ENCODE measurements at places on chromosomes 16 and 17.
A peak's percentile ranks its signal among the peaks of the same experiment; 100 is the strongest.

- DNase-seq = no peak
These were observed 49.4 kb downstream of the MYH10 start for GRCh38 chr17:8580952-8581658.

GRCh38 chr17:50621574-50622031, 13.1 kb upstream of the ABCC3 start:
- no peak for DNase-seq

- no peak for DNase-seq
These were observed 34.7 kb upstream of the ENPP7 start for GRCh38 chr17:79695797-79696609.

DNA sequence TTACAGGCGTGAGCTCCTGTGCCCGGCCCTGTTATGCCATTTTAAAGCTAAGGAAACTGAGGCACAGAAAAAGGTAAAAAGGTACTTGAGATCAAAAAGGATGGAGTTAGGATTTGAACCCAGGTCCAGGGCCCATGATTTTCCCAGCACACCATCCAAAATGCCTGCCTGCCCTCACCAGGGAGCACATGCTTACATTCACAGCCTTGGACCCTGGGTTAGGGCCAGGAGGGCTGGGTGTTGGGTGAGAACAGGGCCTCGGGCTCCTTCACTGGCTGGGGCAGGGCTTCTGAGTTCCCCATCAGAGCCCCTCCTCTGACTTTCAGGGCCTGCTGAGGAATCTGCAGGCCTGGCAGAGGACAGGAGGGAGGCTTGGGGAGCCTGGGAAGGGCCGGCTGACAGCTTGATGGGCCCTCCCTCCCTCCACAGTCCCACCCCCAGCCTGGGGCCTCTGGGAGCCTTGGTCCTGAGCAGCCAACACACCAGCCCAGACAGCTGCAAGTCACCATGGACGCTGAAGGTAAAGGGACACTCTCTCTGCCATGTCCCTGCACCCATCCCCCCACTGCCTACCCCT, at the start of gene QPRT:
Gene QPRT (plus strand): TSS at position 490 of the 577 bp plus-strand sequence. CDS start 18 bp downstream, at position 508.
- DNase-seq = no peak

DNA sequence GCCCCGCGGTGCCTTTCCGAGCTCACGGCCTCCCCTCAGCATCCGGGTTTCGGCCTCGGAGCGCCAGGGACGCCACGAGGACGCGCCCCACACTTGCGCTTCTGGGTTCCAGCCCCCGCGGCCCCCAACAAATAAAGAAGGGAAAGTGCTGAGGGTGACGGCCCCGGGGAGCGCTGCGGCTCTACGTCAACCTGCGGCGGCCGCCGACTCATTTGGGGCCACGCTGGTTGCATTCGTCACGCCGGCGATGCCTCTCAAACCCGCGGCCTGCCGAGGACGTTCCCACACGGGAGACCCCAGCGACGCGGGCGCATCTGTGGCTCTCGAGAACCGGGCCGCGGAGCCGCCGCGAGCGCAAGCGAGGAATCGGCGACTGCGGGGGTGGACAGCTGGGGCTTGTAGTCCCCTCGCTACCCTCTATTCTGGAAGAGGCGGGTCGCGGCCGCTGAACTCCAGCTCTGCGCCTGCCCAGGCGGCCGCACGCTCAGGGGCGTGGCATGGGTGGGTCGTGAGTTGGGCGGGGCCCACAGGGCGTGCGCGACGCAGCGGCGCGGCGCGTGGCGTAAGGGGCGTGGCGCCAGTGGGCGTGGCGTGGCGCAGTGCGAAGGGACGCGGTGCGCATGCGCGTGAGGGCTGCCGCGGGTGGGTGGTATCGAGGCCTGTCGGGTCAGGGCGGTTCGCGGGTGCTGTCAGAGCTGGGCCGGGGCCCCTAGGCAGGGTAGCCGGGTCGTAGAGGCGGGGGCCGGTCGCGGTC, at the start of gene AMZ2:
Gene AMZ2 (plus strand): TSS at position 599 of the 754 bp plus-strand sequence. CDS start 2,145 bp downstream, outside the sequence.
- DNase-seq = peak; percentile 97

DNA sequence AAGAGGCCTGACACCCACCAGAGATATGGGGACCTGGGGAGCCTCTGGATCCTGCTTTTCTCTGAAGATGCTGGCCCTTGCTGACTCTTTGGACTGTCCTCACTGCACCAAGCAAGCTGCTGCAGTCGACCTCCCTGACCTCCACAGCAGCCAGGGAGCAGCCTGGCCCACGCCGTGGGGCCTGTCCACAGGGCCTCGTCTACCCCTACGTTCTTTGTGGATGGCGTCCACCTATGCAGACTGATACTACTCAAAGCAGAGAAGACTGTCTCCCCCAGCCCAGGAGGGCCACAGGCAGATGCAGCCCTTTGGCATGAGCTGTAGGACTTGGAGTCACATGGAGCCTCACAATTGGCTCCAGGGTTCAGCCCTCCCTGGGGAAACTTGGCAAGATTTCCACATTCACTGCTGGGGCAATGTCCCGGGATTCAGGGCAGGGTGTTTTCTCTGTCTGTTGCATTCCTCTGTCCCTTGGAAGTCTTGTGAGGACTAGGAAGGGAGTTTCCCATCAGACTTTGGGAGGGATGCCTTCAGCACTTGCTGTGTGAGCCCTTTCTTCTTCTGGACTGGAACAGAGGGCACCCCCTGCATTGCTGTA, 152.2 kb downstream of the NTN1 start:
- DNase-seq = no peak

DNA sequence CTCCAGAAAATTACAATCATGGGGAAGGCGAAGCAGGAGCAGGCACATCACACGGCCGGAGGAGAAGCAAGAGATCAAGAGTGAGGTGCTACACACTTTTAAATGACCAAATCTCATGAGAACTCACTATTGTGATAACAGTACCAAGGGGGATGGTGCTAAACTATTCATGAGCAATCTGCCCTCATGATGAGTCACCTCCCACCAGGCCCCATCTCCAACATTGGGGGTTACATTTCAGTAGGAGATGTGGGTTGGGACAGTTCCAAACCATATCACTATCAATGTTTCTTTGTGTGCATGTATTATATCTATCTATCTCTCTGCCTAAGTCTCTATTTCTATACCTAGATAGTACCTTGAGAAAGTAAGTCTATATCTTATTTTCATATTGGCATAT, 724.8 kb downstream of the CDH11 start:
- no peak for DNase-seq

- DNase-seq = peak; percentile 85
These were observed 29.7 kb upstream of the LGALS9 start for GRCh38 chr17:27601069-27601974.

DNA sequence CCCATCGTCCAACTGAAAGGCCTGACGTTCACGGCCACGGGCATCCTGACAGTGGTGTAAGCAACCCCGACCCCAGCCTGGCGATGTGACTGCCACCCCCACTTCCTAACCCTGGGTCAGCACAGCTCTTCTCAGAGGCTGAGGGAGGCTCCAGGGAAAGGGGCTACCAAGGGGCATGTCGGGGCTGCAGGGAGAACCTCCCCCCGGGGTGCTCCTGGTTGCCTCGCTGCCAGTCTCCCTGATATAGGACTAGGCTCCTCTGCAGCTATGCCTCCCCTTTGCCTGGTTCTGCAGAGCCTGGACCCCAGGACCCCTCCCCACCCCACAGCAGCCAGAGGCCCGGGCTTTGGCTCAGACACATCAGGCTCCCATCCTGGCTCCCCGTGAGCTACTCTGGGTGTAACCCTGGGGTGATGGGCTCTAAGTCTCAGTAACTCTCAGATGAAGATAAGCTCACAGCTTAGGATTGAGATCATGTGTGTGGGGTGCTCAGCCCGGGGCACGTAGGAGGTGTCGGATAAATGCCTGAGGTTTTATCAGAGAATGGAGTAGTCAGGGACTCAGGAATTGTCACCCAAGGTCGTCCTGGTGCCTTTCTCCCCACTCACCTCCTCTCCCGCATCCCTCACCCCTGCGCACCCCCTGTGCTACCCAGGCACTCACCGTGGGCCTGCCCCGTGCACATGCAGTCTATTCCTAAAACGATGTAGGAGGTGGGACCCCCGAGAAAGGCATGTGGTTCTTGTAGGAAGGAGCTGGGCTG, 10.6 kb downstream of the ITGAD start:
- DNase-seq = no peak

GRCh38 chr16:529012-529575, 1.6 kb downstream of the CAPN15 start:
- DNase-seq = no peak

GRCh38 chr16:9256196-9256595, 164.8 kb downstream of the HAPSTR1 start:
- no peak for DNase-seq

DNA sequence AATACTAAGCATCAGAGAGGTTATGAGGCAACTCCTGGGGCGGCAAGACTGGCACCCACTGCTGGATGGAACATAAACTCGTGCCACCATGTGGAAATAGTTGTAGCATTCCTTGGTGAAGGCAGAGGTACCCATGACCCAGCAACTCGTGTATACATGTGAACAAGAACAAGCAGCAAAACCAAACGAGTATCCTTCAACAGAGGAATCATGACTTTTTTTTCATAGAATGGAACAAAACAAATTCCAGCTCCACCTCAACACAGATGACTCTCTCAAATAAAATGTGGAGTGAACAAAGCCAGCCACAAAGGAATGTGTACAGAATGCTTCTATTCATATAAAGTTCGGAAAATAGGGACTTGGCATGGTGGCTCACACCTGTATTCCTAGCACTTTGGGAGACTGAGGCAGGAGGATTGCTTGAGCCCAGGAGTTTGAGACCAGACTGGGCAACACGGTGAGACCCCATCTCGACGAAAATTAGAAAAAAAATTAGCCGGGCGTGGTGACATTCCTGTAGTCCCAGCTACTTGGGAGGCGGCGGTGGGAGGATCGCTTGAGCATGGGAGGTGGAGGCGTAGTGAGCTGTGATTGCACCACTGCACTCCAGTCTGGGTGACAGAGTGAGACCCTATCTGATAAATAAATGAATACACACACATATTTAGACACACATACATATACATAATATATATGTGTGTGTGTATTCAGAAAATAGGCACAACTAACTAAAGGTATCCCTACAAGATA, 35.3 kb downstream of the B9D1 start:
- DNase-seq = no peak

- DNase-seq = no peak
These were observed 384.7 kb downstream of the UTP18 start for GRCh38 chr17:51645056-51645455.

- no peak for DNase-seq
These were observed 508.1 kb downstream of the HAPSTR1 start for GRCh38 chr16:9599415-9600120.

DNA sequence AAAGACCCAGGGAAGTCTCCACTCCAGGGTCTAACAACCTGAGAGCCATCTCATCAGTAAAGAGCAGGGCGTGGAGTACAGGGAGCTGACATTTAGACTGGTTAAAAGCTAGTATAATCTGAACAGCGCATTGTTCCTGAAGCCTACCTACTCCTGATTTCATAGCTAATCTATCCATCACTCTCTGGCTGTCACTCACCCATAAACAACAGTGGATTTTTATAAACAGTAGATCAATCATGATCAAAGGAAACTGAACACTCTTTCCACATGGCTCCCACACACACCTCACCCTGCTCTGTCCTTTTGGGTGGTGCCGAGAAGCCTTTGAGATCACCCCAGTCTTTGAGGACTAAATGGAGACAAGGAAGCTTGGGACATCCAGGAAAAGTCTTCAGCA, 13.0 kb upstream of the COG1 start:
- DNase-seq = no peak

- DNase-seq = no peak
These were observed 65.0 kb downstream of the TBC1D16 start for GRCh38 chr17:79970576-79971068.

DNA sequence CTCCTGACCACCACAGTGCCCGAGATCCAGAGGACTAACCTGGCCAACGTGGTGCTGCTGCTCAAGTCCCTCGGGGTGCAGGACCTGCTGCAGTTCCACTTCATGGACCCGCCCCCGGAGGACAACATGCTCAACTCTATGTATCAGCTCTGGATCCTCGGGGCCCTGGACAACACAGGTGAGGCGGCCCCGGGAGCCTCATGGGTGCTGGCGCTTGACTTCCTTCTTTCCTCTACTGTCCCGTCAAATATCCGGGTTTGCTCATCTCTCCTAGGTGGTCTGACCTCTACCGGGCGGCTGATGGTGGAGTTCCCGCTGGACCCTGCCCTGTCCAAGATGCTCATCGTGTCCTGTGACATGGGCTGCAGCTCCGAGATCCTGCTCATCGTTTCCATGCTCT, 13.7 kb downstream of the DHX38 start:
- DNase-seq = no peak
